Activated naive CD4-positive, alpha-beta T cell treated with Interleukin-2 at 50 U/mL for 16 hours (primary cell): ENCODE measurements at places on chromosomes 13 and 19.

DNA sequence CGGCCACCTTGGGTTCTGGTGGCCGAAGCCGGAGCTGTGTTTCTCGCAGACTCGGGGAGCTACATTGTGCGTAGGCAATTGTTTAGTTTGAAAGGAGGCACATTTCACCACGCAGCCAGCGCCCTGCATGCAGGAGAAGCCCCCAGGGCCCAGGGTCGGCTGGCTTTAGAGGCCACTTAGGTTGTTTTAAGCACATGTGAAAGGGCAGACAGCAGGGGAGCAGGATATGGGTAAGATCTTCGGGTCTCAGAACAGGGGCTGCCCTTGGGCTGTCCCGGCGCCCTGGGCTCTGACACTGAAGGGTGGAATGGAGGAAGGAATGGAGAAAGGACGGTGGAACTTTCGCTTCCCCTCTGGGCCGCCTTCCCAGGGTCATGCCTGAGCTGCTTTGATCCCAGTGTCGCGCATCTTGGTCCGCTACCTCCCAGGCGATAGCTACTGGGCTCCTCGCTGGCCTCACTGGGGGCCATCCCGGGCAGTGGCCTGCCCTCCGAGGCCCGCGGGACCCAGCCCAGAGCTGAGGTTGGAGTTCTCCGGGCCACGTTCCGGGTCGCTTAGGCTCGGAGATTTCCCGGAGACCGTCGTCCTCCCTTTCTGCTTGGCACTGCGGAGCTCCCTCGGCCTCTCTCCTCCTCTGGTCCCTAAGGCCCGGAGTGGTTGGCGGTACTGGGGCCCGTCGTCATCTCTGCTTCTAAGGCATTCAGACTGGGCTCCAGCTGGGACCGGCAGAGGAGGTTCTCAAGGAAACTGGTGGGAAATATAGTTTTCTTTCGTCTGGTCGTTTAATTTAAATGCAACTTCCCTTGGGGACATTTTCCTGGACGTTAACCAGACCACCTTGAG is 4.3 kb upstream of the POU4F1 start:
- DNase-seq = no peak

DNA sequence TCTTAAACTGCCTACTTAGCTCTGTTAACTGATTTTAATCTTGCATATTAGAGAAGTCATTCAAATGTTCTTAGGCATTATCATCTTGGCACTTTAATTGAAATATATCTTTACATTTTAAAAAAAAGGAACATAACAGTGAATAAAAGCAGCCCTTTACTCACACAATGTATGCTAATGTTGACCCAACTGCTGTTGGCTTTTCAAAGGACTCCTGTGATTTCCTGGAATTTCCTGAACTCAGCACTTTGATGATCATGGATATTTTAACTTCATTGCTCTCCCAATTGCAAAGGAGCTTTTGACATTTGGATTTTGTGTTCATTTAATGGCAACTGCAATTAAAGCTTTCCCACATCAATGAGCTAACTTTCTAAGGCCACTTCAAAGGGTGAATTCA is 1230.3 kb downstream of the DIAPH3 start:
- no peak for DNase-seq

GRCh38 chr13:41034881-41035280 is 15.8 kb upstream of the ELF1 start:
- no peak for DNase-seq

GRCh38 chr13:47188802-47189201 is 291.9 kb upstream of the HTR2A start:
- DNase-seq = no peak

- no peak for DNase-seq
Measured at GRCh38 chr13:33554919-33555791, 262.8 kb upstream of the RFC3 start.

- DNase-seq = no peak
Measured at GRCh38 chr13:33341861-33342452, 56.4 kb upstream of the STARD13 start.

GRCh38 chr13:40139896-40140520 is 484.5 kb downstream of the COG6 start:
- DNase-seq = no peak

DNA sequence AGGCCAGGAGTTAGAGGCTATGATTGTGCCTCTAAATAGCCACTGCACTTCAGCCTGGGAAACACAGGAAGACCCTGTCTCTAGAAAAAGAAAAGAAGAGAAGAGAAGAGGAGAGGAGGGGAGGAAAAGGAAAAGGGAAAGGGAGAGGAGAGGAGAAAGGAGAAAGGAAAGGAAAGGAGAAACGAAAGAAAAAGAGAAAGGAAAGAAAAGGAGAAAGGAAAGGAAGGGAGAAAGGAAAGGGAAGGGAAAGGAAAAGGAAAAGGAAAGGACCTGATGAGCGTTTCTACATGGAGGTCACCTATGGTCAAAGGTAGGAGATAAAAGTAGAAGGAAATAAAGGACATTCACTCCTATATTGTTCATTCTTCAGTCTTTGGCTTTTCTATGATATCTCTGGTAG is 109.1 kb upstream of the TRPC4 start:
- no peak for DNase-seq

DNA sequence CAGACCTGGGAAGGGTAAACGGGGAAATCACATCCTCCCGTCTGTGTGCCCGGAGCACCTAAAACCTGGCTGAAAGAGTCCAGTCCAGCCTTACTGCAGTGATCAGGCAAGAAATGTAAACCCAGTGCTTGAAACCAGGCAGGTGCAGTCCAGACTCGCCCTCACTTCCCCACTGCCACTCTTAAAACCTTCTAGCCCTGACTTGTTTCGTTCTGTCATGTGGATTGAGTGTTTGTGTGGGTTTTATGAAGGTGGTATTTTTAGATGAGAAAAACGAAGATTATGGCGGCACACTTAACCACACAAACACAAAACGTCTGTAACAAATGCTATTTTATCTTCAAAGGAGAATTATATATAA is 839 bp upstream of the CKAP2 start:
- DNase-seq = peak; percentile 18

GRCh38 chr13:62003452-62003851 is 587.8 kb upstream of the PCDH20 start:
- no peak for DNase-seq

- no peak for DNase-seq
Measured at GRCh38 chr19:41588497-41589209, 12.7 kb downstream of the CEACAM21 start.

DNA sequence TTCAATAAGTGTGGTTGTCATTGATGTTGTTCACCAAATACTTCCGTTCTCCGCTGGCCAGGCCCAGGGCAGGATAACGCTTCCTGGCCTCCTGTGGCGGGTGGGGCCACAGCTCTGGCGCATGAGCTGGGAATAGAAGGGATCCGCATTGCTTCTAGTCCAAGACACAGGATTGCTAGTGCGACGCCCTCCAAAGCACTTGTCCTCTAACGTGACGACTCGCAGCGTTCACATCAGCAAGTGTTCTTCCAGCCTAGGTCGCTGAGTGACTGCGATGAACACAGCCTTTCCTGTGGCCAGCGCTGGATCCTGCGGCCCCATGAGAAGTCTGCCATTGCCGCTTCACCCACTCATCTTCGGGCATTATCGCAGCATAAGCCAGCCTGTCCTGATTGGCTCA is 39.4 kb downstream of the VSTM2B start:
- no peak for DNase-seq

DNA sequence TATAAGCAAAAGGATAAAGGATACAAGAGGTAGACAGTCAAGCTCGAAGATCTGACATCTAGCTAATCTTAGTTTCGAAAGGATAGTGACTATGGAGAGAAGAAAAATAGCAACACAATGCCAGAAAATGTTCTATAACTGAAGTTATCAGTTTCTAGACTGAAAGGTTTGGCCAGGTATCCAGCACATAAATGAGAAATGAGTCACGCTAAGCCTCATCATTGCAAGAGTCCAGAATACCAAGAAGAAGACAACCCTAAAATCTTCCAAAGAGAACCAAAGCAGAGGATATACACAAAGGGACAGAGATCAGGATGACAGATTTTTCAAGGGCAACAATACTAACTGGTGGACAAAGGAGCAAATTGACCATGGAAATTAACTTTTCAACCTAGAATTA is 237.0 kb downstream of the POSTN start:
- DNase-seq = no peak

GRCh38 chr13:50077431-50077830 is 62.2 kb downstream of the KCNRG start:
- no peak for DNase-seq

DNA sequence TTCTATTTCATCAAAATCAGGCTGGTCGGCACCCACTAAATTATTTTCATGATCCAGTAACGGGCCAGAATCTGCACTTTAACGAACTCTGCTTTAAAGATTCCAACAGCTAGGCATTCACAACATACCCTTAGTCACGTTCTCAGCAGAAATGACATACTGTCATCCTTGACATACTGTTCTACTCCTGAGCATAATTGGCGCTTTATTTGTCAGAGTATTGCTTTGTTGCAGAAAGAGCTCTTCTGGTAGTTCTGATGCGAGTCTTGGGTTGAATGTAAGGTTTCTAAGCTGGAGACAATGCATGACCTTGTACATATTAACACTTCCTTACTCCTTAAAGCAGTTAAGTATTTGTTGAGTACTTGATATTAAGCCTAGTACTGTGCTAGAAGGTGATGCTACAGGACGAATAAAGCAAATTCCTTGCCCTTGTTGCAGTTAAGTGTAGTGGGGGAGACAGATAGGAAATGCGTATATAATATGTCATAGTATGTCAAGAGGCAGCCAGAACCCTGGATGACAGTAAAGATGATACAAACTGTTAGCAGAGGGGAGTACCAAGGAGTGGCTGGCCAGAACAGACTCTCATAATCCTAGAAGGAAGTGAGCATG is 32.2 kb downstream of the FRY start:
- DNase-seq = no peak

GRCh38 chr13:77563111-77563510 is 27.6 kb downstream of the SCEL start:
- no peak for DNase-seq

- DNase-seq = no peak
Measured at GRCh38 chr13:104645786-104646185, 1579.6 kb upstream of the SLC10A2 start.

GRCh38 chr19:35279374-35279773 is 3.0 kb upstream of the HAMP start:
- DNase-seq = no peak

DNA sequence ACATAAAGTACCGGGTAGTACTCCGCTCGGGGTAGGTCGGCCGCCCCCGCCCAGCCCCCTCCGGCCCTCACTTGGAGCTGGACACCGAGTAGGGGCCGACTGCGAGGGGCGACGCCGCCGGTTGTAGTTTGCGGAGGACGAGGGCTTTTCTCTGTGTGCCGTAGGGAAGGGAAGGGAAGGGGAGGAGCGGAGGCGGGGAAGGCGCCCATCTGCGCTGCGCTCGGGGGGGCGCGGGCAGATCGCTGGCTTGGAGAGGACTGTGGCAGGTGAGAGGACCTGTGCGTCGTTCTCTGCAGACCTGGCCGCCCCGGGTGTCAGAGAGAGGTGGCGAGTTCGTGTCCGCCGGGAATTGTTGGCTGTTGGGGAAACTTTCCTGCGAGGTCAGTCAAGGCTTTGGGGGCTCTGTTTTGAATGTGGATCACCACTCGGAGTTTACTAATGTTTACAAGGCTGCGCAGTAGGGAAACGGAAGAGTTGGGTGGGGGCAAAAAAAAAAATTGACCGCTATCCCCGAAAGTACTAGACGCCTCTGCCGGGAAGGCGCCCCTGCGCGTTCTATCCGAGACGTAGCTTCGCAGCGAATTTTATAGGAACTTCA is 1.4 kb downstream of the ING1 start:
- peak; percentile 55 for DNase-seq

DNA sequence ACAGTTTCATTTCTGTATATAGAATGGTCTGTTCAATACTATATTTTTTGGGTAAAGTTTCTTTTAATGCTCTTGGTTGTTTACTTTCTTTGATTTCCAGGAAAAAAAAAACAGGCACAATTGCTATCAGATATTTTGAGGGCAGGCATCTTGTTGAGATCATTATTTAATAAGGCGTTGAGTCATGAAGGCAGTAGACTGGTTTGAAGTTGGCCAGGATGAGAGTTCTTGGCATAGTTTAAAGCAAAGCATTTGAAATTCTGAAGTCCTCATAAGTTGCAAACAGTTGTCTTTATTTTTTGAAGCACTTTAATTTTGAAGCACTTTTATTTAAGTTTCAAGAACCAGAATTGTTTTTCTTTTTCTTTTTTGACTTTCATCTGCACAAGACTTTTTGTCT is 2.6 kb upstream of the ZNF175 start:
- no peak for DNase-seq

GRCh38 chr13:60646620-60647019 is 249.6 kb downstream of the TDRD3 start:
- DNase-seq = no peak

DNA sequence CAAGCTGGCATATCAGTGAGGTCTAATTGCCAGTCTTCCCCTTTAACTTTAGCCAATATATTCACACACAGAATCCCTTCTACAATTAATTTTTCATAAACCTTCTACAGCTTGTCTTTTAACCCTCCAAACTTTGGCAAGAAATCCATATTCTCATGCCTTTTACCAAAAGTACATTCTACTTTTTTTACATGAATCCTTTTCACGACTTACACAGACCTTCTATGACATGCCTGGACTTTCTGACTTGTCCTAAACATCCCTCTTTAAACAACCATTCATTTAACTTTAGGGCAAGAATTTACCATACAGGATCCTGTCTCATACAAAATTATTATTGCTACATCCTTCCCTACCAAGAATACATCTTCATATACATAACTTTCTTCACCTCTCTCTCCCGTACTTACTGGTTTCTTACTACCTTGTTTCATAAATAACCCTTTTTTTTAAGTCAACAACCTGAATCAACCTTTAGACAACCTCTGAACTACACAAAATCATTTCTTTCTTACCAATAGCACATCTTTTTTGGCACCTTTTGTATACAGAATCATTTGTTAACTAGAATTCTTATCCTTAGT is 23.5 kb downstream of the ZNF544 start:
- DNase-seq = no peak

DNA sequence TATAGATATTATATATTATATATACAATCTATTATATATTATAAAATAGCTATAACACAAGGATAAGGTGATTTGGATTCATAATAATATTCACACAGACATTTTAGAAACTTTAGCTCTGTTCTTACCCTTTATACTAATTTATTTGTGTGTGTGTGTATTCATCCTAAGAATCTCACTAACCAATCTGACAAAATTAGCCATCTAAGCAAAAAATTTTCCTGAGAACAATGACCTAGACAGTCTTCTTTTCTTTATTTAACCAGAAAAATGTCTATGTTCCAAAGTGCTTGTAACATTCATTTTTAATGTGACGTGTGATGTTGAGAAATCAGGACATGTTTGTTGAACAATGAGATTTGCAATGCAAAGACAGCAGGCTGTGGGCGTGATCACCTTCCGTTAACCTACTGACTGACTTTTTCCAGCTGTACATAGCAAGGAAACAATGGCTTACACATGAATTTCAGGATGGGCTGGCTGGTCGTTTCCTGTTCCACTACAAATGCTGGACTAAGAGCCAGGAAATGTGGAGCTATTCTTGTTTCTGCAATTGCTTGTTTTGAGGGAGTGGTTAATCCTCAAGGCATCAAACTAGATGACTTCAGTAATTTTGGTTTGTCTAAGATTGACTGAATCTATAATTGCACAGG is 634.6 kb upstream of the ARGLU1 start:
- no peak for DNase-seq
